Endothelial cell (in vitro differentiated cells): ENCODE measurements at places on chromosomes 4 and X. TPM values are rescaled to one million over a fixed set of nuclear protein-coding genes. Genes with fewer than 3 reads are reported as not detected.

- H3K36me3 ChIP-seq: no peaks in the 10 kb centered on the region
- H3K27me3 ChIP-seq: peaks cover 1% of the 10 kb centered on the region
- H3K4me3 ChIP-seq: no peak overlapping the region
Measured at GRCh38 chrX:112631892-112632291, 47.8 kb downstream of the LHFPL1 start.

DNA sequence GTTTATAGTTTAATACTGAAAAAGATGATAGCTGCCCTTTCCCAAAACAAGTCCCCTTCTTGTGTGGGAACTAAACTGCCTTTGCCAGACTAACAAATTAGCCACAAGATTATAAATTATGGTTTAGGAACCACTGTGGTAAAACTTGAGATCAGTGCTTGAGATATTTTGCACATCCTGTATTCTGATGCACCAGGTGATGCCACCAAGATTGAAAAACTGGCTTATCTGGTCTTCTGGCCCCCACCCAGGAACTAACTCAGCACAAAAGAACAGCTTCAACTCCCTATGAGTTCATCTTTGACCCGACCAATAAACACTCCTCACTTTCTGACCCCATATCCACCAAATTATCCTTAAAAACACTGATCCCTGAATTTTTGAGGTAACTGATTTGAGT, 36.7 kb upstream of the EFNB1 start:
- H3K4me1 ChIP-seq: peaks cover 13% of the 10 kb centered on the region
- H3K27me3 ChIP-seq: no peaks in the 10 kb centered on the region
- no peak overlapping the region for H3K4me3 ChIP-seq
- no peaks in the 10 kb centered on the region for H3K36me3 ChIP-seq
- peak overlapping the region; percentile 24 for H3K27ac ChIP-seq

The UTP14A gene
- 22.1 TPM for total RNA-seq

- peaks cover 32% of the 10 kb centered on the region for H3K27me3 ChIP-seq
- peak within 1 kb of the TSS; percentile 98 for H3K4me3 ChIP-seq
- DNase-seq: peak; percentile 26
Measured at GRCh38 chr4:30720021-30720660, at the start of gene PCDH7. TSS of gene PCDH7 (plus strand) at chr4:30720369. CDS start at chr4:30721423, 1,054 bp downstream.

- no peaks in the 10 kb centered on the region for H3K36me3 ChIP-seq
- H3K4me3 ChIP-seq: no peak overlapping the region
- H3K27me3 ChIP-seq: no peaks in the 10 kb centered on the region
- H3K27ac ChIP-seq: no peak overlapping the region
Measured at GRCh38 chr4:188783175-188783574, 643.9 kb downstream of the TRIML1 start.

The ZMYM3 gene
- 78.1 TPM for total RNA-seq

DNA sequence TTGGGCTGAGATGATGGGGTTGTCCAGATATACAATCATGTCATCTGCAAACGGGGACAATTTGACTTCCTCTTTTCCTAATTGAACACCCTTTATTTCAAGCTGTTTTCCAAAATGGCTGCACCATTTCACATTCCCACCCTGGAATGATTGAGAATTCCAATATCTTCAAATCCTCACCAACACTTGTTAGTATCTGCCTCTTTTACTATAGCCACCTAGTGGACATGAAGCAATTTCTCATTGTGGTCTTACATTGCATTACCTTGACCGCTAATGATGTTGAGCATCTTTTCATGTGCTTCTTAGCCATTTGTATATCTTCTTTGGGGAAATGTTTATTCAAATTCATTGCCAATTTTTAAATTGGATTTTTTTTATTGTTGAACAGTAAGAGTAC, 364.8 kb downstream of the SMARCA1 start:
- no peak for DNase-seq
- no peak overlapping the region for H3K4me3 ChIP-seq
- H3K36me3 ChIP-seq: no peaks in the 10 kb centered on the region
- no peaks in the 10 kb centered on the region for H3K27me3 ChIP-seq

The GPRIN3 gene
- 8.9 TPM for total RNA-seq

DNA sequence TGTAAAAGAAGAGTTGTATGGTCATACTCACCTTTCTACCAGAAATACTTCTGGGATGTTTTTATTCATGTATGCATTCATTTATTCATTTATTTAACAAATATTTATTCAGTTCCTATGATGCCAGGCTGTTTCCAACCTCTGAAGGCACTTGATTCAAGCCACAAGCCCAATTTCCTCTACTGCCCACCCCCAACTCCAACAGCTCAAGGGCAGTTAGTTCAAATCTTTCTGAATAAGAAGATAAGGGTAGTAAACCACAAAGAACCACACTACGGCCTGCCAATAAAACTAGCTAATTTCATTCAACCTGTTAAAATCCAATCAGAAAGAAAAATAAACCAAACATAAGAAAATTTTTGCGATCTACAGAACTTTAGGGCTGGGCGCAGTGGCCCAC, 31.2 kb downstream of the LRBA start:
- H3K27me3 ChIP-seq: no peaks in the 10 kb centered on the region
- no peak overlapping the region for H3K27ac ChIP-seq
- H3K4me1 ChIP-seq: peaks cover 15% of the 10 kb centered on the region
- DNase-seq: no peak

DNA sequence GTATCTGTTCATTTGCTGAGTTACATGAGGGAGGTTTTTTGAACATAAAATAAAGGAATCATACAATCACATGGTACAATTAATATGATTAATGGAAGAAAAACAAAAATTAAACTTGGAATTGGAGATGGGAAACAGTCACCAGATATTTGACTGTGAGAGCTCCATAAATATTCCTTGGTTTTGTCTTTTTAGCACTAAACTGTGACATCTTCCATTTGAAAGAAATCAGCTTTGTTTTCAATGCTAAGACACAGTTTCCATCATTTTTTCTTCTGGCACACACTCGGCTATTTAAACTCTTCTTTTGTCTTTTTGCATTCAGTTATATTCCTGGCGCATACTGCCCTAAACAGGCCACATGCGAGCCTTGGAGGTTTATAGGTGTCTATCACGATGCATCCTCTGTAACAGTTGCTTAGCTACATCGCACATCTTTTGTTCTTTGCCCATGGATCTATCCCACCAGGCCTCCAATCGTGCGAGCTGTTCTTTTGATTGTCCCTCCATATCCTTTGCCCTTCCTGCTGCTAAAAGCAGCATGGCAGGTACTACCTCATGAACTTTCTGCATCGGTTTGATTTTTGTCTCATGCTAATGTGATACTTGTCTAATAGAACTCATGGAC, 158.3 kb downstream of the LDB2 start:
- no peak overlapping the region for H3K4me3 ChIP-seq
- DNase-seq: no peak
- H3K27me3 ChIP-seq: peaks cover 4% of the 10 kb centered on the region
- peaks cover 10% of the 10 kb centered on the region for H3K4me1 ChIP-seq

The SOX3 gene
- 0.49 TPM for total RNA-seq

The TMEM271 gene
- not detected for total RNA-seq

GRCh38 chrX:39645178-39645895, 452.4 kb downstream of the BCOR start:
- no peaks in the 10 kb centered on the region for H3K27me3 ChIP-seq
- no peak overlapping the region for H3K4me3 ChIP-seq
- H3K36me3 ChIP-seq: no peaks in the 10 kb centered on the region
- H3K27ac ChIP-seq: no peak overlapping the region

DNA sequence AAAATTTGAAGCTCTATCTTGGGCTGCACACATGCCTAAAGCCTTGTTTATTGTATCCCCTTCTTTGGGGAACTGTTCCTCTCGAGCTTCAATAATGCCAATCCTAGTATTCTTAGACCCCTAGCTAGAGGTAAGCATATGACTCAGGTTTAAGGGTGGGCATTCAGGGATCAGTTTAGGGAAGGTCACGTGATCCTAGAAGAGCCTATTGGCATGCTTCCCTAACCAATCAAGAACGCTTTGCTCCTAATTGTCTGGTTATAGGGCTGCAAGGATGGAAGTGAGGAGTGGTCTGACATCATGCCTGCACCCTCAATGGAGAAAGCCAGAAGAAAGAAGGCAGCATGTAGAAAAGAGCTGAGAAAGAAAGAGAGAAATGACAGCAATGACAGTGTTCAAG, 46.9 kb downstream of the TLR10 start:
- H3K36me3 ChIP-seq: no peaks in the 10 kb centered on the region
- H3K4me1 ChIP-seq: no peaks in the 10 kb centered on the region
- H3K4me3 ChIP-seq: no peak overlapping the region
- no peak overlapping the region for H3K27ac ChIP-seq
- H3K27me3 ChIP-seq: no peaks in the 10 kb centered on the region
- no peak for DNase-seq

DNA sequence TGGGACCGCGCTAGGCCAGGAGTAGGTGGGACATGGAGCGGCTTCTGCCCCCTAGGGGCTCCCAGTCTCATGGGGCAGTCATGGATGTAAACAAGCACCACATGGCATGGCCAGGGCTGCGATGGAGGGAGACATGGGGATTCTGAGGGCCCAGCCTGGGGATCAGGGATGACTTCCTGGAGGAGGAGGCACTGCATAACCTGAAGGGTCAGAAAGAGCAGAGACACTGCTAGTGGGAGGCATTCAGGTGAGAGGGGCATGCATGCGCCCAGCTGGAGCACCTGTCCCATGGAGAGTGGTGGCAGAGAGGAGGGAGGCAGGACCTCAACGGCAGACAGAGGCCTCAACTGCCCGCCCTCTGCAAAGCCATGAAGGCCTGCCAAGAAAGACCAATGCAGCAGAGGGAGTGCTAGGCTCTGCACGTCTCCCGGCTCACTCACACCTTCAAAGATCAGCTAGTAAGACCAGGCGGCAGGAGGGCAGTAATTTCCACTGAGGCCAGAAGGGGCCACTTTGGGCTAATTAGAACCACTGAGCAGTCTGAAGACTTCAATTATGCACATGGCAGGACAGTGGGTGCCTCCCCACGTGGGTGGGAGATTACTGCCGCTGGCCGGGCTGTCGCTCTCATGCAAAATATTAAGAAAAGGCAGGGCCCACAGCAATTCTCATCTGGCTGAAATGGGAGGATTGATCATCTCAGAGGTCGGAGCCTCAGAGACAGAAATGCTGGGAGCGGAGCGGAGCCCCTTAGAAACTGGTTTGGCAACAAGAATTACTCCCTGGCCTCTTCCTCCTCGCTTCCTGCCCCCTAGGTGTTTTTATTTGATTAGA, 69.6 kb downstream of the PPP2R2C start:
- no peak overlapping the region for H3K27ac ChIP-seq
- no peaks in the 10 kb centered on the region for H3K27me3 ChIP-seq
- no peak overlapping the region for H3K4me3 ChIP-seq
- no peaks in the 10 kb centered on the region for H3K36me3 ChIP-seq
- DNase-seq: no peak

DNA sequence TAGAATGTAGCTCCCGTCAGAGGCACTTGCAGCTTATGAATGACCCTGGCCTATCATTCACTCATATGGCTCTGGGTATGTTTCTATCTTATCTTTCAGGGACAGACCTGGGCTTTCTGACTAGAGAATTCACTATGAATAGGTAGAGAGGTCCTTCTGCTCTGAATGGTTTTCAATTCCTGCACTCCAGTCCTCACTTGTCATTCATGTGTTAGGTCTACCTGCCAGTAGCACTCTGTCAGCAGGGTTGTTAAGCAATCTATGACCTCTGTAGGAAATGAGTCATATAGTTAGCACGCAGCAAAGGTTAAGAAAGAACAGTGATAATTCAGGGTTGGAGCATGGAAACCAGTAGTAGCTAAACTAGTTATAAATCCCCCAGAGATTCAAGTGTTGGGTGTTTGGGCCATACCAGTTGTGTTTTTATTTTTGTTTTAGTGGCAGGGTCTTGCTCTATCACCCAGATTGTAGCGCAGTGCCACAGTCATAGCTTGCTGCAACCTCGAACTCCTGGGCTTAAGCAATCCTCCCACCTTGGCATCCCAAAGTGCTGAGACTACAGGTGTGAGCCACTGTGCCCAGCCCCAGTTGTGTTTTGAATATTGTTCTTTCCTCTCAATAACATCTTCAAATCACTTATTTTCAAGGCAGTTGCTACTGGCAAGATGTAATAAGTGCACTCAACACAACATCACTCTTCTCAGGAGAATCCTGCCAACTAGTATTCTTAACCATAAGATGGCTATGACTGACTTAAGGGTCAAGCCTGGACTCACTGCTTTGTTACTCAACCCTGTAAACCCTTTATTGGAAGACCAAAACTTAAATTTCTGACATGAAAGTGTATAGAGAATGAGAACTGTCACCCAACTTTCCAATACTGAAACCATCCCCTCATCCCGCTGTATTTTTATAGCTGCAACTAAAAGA, 25.1 kb downstream of the ARL13A start:
- no peak overlapping the region for H3K27ac ChIP-seq
- H3K36me3 ChIP-seq: no peaks in the 10 kb centered on the region
- H3K27me3 ChIP-seq: no peaks in the 10 kb centered on the region
- H3K4me1 ChIP-seq: peaks cover 3% of the 10 kb centered on the region
- no peak for DNase-seq

The ASB11 gene
- not detected for total RNA-seq

DNA sequence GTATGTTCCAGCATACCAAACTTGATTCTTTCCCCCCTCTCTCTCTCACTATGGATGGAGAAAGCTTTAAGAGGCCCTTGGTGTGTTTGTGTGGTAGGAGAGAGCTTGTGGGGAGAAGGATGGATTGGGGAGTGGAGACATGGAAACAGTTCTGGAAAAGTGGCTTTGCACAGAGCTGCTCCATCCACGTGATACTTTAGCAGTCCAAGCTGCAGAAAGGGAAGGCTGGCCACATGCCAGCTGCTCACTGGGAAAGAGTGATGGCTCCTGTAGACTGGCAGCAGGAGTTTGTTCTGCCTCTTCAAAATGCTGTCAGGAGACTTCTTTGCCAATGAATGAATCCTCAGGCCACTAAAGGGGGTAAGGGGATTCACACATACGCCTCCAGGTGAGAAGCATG, 21.7 kb upstream of the SEC24B start:
- peaks cover 32% of the 10 kb centered on the region for H3K4me1 ChIP-seq
- no peak overlapping the region for H3K4me3 ChIP-seq
- no peaks in the 10 kb centered on the region for H3K27me3 ChIP-seq
- H3K36me3 ChIP-seq: no peaks in the 10 kb centered on the region

The DCLK2 gene
- total RNA-seq: 7.8 TPM

The SRPK3 gene
- total RNA-seq: 0.18 TPM

DNA sequence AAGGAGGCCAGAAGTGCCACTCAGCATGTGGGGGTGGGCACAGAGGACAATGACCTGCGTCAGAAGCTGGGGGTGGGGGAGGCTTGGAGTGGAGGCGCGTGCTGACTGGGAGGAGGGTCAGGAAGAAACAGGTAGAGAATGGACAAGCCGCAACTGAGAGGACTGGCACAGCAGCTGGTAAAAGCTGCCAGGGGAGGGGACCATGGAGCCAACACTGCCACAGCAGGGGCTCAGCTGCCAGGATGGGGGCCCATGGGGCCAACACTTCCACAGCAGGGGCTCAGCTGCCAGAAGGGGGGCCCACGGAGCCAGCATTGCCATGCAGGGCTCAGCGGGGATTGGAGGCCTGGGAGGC, 19.1 kb downstream of the RNF212 start:
- H3K36me3 ChIP-seq: peaks cover 5% of the 10 kb centered on the region
- H3K27ac ChIP-seq: no peak overlapping the region
- H3K4me3 ChIP-seq: no peak overlapping the region

The HPRT1 gene
- total RNA-seq: 10.5 TPM

The FHIP1A gene
- total RNA-seq: 2.4 TPM
